ENCODE measurements at places on chromosomes 1 and 21.

DNA sequence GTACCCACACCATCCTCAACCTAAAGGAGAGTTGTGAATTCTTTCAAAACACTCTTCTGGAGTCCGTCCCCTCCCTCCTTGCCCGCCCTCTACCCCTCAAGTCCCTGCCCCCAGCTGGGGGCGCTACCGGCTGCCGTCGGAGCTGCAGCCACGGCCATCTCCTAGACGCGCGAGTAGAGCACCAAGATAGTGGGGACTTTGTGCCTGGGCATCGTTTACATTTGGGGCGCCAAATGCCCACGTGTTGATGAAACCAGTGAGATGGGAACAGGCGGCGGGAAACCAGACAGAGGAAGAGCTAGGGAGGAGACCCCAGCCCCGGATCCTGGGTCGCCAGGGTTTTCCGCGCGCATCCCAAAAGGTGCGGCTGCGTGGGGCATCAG is 638 bp upstream of the OLIG2 start:
- DNase-seq = peak; percentile 35

DNA sequence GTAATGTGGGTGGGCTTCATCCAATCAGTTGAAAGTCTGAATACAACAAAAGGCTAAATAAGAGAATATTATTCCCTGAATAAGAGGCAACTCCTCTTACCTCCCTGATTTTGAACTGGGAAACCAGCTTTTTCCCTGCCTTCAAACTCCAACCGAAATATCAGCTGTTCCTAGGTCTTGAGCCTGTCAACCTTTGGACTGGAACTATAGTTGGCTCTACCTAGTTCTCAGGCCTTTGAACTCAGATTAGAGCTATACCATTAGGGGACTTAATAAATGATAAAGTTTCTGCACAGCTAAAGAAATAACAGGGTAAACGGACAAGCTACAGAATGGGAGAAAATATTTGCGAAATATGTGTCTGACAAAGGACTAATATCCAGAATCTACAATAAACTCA is 43.8 kb upstream of the BEND5 start:
- DNase-seq = no peak

GRCh38 chr1:23557471-23558124 is 1.7 kb downstream of the ID3 start:
- no peak for DNase-seq

GRCh38 chr1:200121421-200121820 is 93.9 kb downstream of the NR5A2 start:
- DNase-seq = no peak

DNA sequence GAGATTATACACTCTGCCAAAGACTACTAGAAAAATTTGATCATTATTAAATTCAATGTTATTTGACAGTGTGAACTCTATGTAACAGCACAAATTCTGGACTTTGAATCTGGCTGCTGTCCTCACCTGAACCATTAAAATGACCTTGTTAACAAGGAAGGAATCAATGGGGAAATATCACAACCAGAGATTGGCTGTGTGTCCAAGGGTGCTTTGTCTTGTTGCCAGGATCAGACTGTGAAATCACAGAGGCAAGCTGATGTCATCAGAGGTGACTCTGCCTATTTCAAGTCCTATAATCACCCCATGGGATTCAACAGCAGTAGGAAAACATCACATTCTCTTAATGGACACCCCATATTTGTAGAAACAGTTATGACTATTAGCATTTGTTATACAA is 46.8 kb downstream of the ADAMTS5 start:
- DNase-seq = no peak

GRCh38 chr1:223718850-223719249 is 6.5 kb downstream of the CAPN2 start:
- DNase-seq = no peak

DNA sequence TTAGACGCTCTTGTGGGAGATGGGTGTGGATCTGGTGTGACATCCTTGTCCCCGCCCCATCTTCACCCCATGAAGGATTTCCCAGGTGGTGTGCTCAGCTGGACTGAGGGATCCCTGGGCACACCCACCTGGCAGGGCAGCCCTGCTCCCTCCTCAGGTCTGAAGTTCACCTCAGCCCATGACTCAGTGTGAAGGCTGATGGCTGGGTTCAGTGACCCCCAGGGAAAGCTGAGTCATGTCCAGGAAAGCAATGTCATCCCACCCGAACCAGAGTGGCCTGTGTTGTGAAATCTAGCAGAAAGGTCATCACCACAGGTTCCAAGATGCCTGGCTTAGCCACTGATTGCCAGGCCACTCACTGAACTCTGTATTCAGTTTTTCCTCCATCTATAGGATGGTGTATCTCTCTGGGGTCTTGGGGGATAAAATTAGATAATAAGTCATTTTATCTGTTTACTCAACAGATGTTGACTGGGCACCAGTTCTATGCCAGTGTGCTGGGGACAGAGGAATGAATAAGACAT is 97.7 kb upstream of the JUN start:
- no peak for DNase-seq

DNA sequence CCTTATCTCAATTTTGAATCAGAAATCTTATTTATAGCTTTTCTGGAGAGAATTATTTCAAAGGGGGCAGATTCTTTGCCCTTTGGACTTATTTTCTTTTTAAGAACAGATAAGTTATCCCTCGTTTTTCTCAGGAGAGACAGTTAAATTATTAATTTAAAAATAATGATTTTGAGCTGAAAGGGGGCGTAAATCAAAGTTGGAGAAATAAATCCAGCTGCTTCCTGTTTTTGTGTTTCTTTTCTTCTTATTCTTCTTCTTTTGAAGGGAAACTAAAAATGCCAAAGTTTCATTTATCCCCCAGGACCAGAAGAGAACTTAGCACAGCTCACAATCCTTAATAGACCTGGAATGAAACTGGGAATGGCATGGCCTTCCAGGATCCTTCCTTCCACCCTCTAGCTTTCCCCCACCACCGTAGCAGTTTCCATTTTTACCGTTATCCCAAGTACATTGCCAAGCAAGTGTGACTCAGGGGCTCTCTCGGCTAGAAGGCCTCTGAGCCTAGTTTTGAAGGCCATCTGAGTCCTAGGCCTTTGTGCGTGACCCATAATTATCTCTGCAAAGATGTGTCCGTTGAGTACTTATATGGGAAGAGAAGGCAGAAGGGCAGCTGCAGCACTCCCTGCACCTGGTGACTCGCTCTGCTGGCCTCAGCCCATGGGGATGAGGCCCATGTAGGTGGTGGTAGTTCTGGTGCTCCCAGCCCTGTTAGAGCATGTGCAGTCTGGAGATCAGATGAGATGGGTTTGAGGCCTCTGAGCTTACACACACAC is 181.7 kb downstream of the ROR1 start:
- DNase-seq = no peak

- no peak for DNase-seq
Measured at GRCh38 chr1:233361876-233362275, 34.4 kb downstream of the MAP3K21 start.

DNA sequence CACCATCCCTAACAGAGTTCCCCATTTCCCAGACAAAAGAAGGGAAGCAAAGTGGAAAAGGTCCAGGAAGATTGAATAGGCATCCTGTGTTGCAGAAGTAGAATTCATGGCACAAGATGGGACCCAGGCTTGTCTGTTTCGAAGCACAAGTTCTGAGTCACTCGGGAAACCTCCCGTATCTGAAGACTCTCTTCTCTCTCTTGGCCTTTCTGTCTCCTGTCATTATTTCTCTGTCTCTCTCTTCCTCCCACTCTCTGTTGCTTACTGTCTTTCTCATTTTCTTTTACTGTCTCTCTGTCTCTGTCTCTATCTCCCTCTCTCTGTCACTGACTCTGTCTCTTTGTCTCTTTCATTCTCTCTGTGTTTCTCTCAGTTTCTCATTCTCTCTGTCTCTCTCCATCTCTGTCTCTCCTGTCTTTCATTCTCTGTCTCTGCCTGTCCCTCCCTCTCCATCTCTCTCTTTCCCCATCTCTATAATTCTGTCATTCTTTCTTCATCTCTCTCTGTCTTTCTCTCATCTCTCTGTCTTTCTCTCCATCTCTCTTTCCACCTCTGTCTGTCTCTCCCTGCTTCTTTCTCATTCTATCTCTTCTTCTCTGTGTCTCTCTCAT is 23.7 kb downstream of the RNF187 start:
- DNase-seq = no peak

GRCh38 chr1:47393141-47393540 is 22.9 kb upstream of the FOXE3 start:
- no peak for DNase-seq

GRCh38 chr1:35773711-35774110 is 3.9 kb upstream of the CLSPN start:
- DNase-seq = no peak

DNA sequence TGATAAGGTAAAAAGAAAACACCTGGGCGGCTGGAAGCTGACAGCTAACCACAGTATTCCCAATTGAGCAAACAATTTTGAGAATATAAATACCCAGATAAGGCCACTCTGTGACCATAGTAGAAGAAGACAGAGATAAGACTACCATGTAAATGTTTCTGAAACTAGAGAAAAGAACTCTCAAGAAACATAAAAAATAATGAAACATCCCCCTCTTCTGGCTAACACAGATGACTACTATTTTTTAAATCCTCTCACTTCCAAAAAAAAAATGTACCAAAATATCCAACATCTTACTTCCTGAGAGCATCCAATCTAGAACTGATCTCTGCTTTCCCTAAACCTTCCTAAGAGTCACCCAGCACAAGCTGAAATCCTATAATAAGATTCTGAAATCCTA is 125.9 kb downstream of the HFM1 start:
- DNase-seq = no peak

DNA sequence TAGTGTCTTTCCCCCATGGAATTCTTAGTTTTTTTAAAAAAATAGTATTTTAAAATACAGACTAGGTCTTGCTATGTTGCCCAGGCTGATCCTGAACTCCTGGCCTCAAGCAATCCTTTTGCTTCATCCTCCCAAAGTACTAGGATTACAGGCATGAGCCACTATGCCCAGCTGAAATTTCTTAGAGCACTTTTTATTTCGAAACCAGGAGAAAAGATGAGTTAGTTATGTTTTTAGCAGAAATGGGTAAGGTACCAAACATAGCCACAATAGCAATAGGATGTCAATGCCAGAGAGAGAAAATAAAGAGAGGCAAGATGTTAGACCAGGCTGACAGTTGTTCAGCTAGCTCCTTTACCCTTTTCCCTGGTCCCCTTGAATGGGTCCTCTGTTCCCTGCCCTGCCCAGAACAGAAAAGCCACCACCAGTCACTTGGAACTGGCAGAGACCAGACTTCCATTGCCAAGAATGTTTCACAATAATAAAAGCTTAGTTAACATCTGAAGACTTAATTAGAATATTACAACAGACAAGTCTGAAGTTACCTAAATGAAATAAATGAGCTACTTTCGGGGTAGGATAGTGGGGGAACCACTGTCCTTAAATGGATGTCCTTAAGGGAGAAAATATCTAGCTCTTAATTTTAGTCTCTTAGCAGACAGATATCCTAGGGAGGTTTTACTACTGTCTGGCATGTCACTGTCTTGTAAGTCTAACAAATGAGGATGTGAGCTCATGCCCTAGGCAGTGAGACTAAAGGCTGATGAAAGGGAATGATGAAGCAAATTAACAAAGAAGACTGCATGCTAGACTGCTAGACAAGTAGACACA is 54.3 kb downstream of the ABL2 start:
- DNase-seq = no peak

- DNase-seq = no peak
Measured at GRCh38 chr1:33425900-33426299, 5.0 kb downstream of the PHC2 start.

DNA sequence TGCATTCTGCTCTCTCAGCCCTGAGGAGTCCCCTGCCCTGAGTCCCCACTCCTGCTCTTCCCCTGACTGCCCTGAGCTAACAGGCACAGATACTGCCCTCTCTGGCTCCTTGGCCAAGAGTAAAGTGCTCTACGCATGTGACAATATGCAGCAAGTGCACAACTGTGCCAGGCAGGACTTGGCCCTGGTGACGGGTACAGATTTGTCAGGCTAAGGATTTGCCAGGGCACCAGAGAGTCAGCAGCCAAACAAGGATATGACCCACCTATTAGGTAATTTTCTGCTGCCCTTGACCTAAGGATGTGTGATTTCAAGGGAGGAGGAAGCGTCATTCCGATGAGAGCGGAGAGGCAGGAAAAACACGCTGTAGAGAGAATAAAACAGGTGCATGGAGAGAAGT is 339.0 kb downstream of the PTPRU start:
- DNase-seq = no peak

GRCh38 chr1:50193002-50193401 is 84.3 kb downstream of the ELAVL4 start:
- no peak for DNase-seq

DNA sequence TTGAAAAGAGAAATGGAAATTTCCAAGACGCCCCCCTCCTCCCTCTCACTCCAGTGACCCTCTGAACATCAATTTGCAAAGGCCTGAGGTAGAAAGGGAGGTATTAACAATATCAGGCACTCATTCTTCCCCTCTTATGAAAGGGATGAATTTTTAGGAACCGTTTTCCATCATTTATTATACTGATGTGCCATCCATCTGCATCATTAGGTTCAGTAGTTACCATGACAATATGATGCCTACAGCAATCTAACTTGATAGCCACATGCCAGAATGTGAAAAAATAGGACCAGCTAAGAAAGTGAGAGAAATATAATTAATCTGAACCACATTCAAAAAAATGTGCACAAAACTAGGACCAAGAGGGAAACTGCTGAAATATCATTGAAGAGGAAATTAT is 40.9 kb downstream of the SEC16B start:
- no peak for DNase-seq

DNA sequence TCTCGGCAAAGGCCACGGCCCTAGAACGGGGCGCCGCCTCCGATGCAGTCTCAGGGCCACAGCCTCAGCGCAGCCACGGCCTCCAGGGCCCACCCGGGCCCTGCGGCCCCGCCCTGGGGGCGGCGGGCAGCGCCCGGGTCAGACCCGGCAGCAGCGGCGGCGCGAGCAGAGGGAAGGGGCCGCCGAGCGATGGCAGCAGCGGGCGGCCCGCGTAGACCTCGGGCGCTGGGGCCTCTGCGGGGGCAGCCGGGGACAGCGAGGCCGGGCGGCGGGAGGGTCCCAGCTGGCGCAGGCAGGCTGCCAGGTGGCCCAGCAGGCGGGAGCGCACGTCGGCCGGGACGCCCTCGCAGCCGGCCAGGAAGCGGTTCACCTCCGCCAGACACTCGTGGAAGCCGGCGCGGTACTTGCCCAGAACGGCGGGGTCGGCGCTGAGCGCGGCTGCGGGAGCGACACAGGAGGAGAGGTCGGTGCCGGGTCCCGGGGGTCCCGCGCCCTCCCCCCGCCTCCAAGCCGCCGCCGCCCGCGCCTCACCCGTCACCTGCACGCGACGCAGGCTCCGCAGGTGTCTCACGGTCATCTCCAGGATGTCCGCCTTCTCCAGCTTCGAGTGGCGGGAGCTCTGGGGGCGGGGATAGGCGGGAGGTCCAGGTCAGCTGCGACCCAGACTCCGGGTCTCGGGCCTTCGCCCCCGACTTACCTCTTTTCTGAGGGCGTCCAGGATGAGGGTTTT is 737 bp downstream of the HES4 start:
- no peak for DNase-seq

Data from stimulated activated CD8-positive, alpha-beta memory T cell treated with anti-CD3 and anti-CD28 coated beads, Interleukin-4, amount 100 ng/mL, for 48 hours (primary cell).